ENCODE measurements at places on chromosomes 2 and 18. TPM values are rescaled to one million over a fixed set of nuclear protein-coding genes. Genes with fewer than 3 reads are reported as not detected.

- H3K27me3 ChIP-seq, result no peaks in the 10 kb centered on the region
- H3K4me3 ChIP-seq, result no peak overlapping the region
- H3K36me3 ChIP-seq, result no peaks in the 10 kb centered on the region
These were observed 651.4 kb downstream of the STK39 start for GRCh38 chr2:167595839-167596471.

- H3K36me3 ChIP-seq, result no peaks in the 10 kb centered on the region
- DNase-seq, result no peak
- H3K4me3 ChIP-seq, result no peak overlapping the region
- H3K27ac ChIP-seq, result no peak overlapping the region
- no peaks in the 10 kb centered on the region for H3K27me3 ChIP-seq
These were observed 810.1 kb upstream of the POU3F3 start for GRCh38 chr2:104043864-104044263.

GRCh38 chr2:111155610-111156009 lies 34.9 kb downstream of the BCL2L11 start:
- peaks cover 23% of the 10 kb centered on the region for H3K36me3 ChIP-seq
- peaks cover 2% of the 10 kb centered on the region for H3K4me1 ChIP-seq
- no peaks in the 10 kb centered on the region for H3K27me3 ChIP-seq
- H3K27ac ChIP-seq, result no peak overlapping the region
- no peak for DNase-seq
- no peak overlapping the region for H3K4me3 ChIP-seq

DNA sequence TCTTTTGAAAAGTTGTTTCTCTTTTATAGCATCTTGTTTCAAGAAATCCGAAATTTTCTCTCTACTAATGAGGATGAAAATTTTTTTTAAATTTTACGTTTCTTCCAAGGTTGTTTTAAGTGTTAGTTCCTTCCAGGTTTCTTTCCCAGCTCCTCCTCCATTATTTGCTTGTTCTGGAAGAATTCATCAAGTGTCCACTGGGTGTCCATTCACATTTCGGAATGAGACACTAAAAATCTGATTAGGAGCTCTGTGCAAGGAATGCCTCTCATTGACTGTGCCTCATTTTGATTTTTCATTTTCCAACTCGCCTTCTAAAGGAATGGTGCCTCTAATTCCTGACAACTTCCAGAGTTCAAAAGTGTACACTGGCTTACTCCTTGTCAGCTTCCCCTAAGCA lies 6.1 kb downstream of the SP100 start:
- peaks cover 52% of the 10 kb centered on the region for H3K36me3 ChIP-seq
- no peaks in the 10 kb centered on the region for H3K27me3 ChIP-seq
- H3K4me1 ChIP-seq, result peaks cover 32% of the 10 kb centered on the region
- no peak overlapping the region for H3K4me3 ChIP-seq

DNA sequence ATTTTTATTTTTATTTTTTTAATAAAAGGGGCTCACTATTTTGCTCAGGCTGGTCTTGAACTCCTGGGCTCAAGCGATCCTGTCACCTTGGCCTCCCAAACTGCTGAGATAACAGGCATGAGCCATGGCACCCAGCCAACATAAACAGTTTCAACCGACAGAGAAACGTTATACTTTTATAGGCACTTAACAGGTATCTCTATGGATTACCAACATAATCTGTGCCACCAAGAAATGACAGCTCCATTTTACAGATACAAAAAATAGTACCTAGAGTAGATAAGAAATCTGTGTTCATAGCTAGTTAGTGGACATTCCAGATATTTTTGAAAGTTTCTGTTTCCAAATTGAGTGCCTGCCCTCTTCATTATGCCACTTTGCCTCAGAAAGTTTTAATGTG lies 1316.7 kb downstream of the LRP1B start:
- DNase-seq, result no peak
- H3K27ac ChIP-seq, result no peak overlapping the region
- no peak overlapping the region for H3K4me3 ChIP-seq
- no peaks in the 10 kb centered on the region for H3K4me1 ChIP-seq
- H3K27me3 ChIP-seq, result no peaks in the 10 kb centered on the region

- no peaks in the 10 kb centered on the region for H3K4me1 ChIP-seq
- H3K27ac ChIP-seq, result no peak overlapping the region
- no peak overlapping the region for H3K4me3 ChIP-seq
- H3K36me3 ChIP-seq, result no peaks in the 10 kb centered on the region
- DNase-seq, result no peak
These were observed 13.0 kb upstream of the SLC9A2 start for GRCh38 chr2:102606353-102606752.

GRCh38 chr2:239266434-239266766 lies 134.4 kb downstream of the HDAC4 start:
- DNase-seq, result no peak
- no peaks in the 10 kb centered on the region for H3K27me3 ChIP-seq
- H3K4me3 ChIP-seq, result peak overlapping the region; percentile 68
- peaks cover 89% of the 10 kb centered on the region for H3K4me1 ChIP-seq
- peaks cover 4% of the 10 kb centered on the region for H3K36me3 ChIP-seq
- H3K27ac ChIP-seq, result peak overlapping the region; percentile 73

- no peaks in the 10 kb centered on the region for H3K36me3 ChIP-seq
- no peak overlapping the region for H3K27ac ChIP-seq
- H3K4me1 ChIP-seq, result no peaks in the 10 kb centered on the region
- H3K27me3 ChIP-seq, result peaks cover 10% of the 10 kb centered on the region
These were observed 80.2 kb upstream of the BCL11A start for GRCh38 chr2:60633615-60634014.

The GALR1 gene
- not detected for total RNA-seq

The TRIM43 gene
- total RNA-seq, result not detected

The MDH1 gene
- 97.6 TPM for total RNA-seq

The MBOAT2 gene
- total RNA-seq, result 2.0 TPM

The RESP18 gene
- total RNA-seq, result not detected

Measured in CD4-positive, alpha-beta T cell (primary cell).